ENCODE measurements at places on chromosomes 11 and 22.
A peak's percentile ranks its signal among the peaks of the same experiment; 100 is the strongest.

DNA sequence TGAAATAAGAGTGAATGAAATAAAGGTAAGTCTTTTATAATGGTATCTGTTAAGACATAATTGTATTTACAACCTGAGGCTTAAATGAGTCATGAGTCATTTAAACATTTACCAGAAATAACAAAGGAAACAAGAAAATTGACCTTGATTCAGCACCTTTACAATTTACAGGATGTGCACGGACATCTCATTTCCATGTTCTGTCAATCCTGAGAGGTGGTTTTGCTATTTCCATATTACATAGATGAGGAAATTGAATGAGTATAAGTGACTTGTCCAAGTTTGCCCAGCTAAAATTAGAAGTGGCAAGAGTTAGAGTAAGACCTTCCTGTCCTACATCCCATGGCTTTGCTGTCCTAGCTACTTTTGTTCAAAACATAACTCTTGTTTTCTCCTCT is 89.1 kb downstream of the TRIM44 start:
- DNase-seq = no peak

DNA sequence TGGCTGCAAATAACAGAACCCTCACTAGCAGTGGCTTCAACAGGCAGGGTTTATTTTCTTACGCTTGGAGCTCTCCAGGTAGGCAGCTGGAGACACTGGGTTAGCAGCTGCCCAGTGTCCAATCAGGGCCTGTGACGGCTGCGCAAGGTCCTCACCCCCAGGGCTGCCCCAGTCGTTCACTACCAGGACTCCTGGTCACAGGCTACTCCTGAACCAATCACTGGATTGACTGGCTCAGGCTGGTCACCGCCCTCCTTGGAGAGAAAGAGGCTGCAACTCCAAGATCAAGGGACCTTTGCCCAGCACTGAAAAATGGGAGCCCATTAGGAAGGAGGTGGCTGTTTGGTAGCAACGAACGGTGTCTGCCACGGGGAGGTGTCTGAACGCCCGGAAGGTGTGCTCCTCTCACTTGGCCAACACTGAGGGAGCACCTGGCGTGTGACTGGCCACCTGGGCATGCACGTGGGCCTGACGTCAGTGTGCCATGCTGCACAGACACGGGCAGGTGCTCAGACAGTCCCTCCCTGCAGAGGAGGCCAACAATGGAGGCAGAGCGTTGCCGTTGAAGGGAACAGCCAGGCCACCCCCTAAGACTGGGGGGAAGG is 5.1 kb downstream of the ARSA start:
- no peak for DNase-seq

DNA sequence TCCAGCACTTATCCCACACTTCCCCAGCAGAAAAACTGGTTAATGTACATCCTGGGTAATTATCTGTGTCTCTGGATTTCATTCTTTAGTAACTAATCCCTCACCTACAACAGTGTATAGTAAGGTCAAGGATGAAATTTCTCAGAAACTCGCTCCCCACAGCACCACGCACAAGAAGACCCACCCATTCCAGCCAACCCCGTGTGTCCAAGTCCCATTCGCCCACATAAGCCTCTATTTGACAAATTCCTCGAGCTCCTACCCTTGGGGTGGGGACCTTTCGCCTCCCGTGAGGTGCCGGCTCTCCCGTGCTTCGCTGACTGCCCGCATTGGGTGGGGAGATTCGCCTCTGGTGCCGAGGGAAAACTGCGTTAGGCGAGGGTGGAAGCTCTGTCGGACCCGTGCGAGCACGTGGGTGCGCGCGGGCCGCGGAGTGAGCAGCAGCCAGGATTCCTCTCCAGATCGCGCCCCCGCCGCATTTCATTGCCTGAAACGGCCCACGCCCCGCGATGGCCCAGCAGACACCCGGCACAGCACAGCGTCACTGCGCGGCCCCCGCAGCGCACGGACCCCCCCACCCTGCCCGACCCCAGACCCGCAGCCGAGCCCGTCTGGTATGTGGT is 866 bp downstream of the EXPH5 start:
- DNase-seq = no peak

- peak; percentile 37 for DNase-seq
These were observed 10.2 kb upstream of the STK33 start for GRCh38 chr11:8604078-8604723.

GRCh38 chr11:126440276-126440675 is 84.8 kb downstream of the ST3GAL4 start:
- DNase-seq = no peak

DNA sequence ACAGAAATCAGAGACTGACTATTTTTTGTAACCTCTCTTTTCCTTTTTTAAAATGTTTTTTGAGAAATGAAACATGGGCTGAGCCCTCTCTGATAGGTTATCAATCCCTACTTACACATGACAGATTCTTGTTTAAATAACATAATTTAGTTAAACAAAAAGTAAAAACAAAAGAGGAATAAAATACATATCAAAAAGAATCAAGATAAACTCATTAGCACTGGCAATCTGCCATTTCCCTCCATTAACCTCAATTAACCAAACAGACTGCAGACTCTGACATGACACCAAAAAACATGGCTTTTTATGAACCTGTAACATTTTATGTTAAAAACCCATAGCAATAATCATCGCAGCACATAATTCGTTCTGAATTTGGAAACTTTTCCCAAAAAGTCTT is 284.4 kb upstream of the MTNR1B start:
- no peak for DNase-seq

- DNase-seq = no peak
These were observed 88.3 kb upstream of the PRDM11 start for GRCh38 chr11:45057938-45058646.
